ENCODE measurements at places on chromosomes 11 and 22. TPM values are rescaled to one million over a fixed set of nuclear protein-coding genes. Genes with fewer than 3 reads are reported as not detected.

Gene ACTN3
- total RNA-seq = not detected

Gene ABTB2
- 0.91 TPM for total RNA-seq

Gene GP1BB
- not detected for total RNA-seq

Gene XBP1
- 179 TPM for total RNA-seq

Gene THY1
- not detected for total RNA-seq

Gene SLC22A25
- total RNA-seq = not detected

Gene CEND1
- not detected for total RNA-seq

Gene SLC22A9
- not detected for total RNA-seq

Gene ANGPTL5
- not detected for total RNA-seq

Gene CHEK1
- 61.5 TPM for total RNA-seq

Gene NTM
- total RNA-seq = not detected

Gene NAP1L4
- 363 TPM for total RNA-seq

Gene MCHR1
- total RNA-seq = not detected

Gene PKP3
- total RNA-seq = 0.30 TPM

Gene CENPM
- 53.2 TPM for total RNA-seq

Gene ATM
- 287 TPM for total RNA-seq

Gene MPEG1
- 2.0 TPM for total RNA-seq

Gene RTCB
- 53.0 TPM for total RNA-seq

Gene C22orf42
- not detected for total RNA-seq

Gene SPINDOC
- total RNA-seq = 35.1 TPM

Gene WT1
- total RNA-seq = not detected

Measured in activated naive CD8-positive, alpha-beta T cell treated with anti-CD3 and anti-CD28 coated beads, Interleukin-2, amount 10 ng/mL, durations not matched to agents 7 days and 5 days (primary cell).